HuH-7.5 (cell line): ENCODE measurements at places on chromosomes 1 and 21.
A peak's percentile ranks its signal among the peaks of the same experiment; 100 is the strongest.

DNA sequence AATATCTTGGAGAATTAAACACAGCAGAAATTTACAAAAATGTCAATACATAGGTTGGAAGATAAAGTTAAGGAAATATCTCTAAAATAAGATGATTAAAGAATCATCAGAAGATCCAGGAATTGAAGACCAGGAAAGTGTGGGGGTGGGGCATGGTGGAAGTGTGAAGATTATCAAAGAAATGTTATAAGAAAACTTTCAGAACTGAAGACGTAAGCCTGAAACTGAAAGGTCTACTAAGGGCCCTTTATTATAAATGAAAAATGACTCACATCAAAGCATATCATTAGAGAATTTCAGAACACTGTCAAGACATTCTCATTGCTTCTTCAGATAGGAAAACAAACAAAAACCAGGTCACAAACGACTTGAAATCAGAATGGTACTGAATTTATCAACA is 92.4 kb upstream of the DPT start:
- DNase-seq = no peak

- no peak for DNase-seq
These were observed 26.8 kb downstream of the RAB3B start for GRCh38 chr1:51963592-51964308.

DNA sequence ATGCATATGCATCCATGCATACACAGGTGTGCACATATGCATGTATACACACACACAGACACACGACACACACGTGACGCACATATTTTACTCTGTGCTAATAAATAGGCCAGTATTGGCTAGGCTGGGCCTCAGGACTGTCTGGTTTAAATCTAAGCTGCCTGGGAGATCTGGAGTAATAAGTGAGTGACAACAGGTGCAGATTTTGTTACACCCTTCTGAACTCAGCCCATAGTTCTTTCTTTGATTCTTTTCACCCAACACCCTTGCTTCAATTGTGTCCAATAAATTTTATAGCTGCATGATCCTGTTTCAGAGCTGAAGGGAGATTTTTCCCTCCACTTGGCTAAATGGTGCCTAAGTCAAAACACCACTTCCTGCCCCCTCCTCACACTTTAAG is 132.8 kb downstream of the FGGY start:
- DNase-seq = no peak

GRCh38 chr1:9101510-9102146 is 27.3 kb downstream of the GPR157 start:
- peak; percentile 58 for DNase-seq

- peak; percentile 40 for DNase-seq
These were observed 116.6 kb upstream of the HIVEP3 start for GRCh38 chr1:42035205-42035829.

- DNase-seq = no peak
These were observed 21.1 kb upstream of the H3-3A start for GRCh38 chr1:226041419-226041818.

- DNase-seq = no peak
These were observed 187.8 kb upstream of the JUN start for GRCh38 chr1:58971629-58972140.
